ENCODE measurements at places on chromosomes 6 and 20. TPM values are rescaled to one million over a fixed set of nuclear protein-coding genes. Genes with fewer than 3 reads are reported as not detected.

Gene MACROD2
- 3.8 TPM for total RNA-seq

GRCh38 chr6:160519133-160519532 is 144.9 kb downstream of the LPA start:
- DNase-seq, result no peak

Gene ENTPD6
- total RNA-seq, result 54.3 TPM

DNA sequence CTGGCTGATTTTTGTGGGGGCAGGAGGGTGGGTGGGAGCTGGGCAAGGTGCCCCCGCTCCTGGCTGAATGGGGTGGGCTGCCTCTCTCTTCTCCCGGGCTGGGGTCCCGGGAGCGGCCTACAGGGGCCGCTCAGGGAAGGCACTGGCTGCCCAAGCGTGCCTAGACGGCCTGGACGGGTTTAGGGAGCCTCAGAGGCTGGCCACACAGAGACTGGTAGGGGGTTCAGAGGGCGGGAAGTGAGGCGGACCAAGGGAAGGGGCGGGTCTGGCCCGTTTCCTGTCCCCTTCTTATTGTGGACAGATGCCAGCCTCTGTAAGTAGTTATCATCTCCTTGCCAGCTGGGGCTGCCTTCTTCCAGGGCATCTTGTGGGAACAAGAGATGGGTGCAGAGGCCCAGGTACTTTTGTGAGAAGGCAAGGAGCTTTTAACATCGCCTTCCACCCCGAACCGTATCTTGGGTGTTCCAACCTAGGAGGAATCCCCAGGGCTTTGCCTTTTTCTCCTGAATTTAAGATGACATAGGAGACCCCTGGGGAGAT is 437 bp downstream of the CD40 start:
- DNase-seq, result peak; percentile 90

Gene DSP
- 4.0 TPM for total RNA-seq

DNA sequence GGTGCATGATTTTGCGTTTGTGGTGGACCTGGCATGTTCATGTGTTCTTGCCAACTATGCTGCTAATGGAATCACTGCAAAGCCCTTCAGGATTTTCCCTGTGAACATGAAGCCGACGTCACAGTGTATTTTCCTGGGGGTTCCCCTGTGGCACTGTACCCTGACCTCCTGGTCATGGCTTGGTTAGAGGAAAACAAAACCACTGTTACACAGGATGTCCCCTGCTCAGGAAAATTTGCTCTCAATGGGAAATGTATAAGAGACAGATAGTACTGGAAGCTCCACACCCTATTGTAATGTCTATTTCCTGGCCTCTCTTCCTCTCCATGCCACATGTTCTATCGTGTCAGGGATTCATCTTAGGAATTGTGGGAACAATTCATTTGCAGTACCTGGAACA is 19.7 kb downstream of the TSHZ2 start:
- DNase-seq, result no peak

- DNase-seq, result no peak
Measured at GRCh38 chr6:82976179-82976578, 89.5 kb downstream of the UBE3D start.

DNA sequence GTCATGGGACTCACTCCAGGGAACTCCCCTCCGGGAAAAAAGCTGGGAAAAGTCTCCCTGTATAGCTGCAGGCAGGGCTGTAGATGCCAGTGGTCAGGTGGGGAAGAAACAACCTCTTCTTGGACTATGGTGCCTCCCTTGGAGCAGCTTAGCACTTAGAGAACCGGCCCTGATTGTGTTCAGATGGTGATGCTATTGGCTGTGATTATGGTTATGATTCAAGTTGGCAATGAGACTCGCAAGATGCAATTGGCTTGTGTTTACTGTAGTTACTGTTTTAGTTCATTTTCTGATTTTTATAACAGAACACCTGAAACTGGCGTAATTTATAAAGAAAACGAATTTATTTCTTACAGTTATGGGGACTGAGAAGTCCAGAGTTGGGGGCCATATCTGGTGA is 314.7 kb upstream of the RNF24 start:
- no peak for DNase-seq

GRCh38 chr20:2922957-2923356 is 49.7 kb downstream of the PTPRA start:
- DNase-seq, result no peak

Gene PTK6
- 0.10 TPM for total RNA-seq

DNA sequence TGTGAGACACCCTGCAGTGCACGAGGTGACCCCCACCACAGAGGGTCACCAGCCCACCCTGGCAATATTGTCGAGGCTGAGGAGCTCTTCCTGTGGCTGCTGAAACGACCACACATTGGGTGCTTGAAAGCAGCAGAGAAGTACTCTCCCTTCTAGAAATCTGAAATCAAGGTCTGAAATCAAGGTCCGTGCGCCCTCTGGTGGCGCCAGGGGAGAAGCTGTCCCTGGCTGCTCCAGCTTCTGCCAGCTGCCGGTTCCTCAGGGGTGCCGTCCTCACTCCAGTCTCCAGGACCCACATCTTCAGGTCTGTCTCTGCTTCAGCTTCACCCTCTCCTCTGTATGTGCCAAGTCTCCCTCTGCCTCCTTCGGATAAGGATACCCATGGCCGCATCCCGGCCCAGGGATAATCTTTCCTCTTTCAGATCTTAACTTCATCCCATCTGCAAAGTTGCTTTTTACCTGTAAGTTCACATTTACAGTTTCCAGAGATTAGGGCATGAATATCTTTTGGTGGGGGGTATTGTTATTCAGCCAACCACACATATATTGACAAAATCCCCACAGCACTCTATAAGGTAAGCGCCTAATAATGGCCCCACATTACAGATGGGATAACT is 108.3 kb upstream of the PHACTR3 start:
- DNase-seq, result no peak
